ENCODE measurements at places on chromosomes 7 and 10. TPM values are rescaled to one million over a fixed set of nuclear protein-coding genes. Genes with fewer than 3 reads are reported as not detected.

DNA sequence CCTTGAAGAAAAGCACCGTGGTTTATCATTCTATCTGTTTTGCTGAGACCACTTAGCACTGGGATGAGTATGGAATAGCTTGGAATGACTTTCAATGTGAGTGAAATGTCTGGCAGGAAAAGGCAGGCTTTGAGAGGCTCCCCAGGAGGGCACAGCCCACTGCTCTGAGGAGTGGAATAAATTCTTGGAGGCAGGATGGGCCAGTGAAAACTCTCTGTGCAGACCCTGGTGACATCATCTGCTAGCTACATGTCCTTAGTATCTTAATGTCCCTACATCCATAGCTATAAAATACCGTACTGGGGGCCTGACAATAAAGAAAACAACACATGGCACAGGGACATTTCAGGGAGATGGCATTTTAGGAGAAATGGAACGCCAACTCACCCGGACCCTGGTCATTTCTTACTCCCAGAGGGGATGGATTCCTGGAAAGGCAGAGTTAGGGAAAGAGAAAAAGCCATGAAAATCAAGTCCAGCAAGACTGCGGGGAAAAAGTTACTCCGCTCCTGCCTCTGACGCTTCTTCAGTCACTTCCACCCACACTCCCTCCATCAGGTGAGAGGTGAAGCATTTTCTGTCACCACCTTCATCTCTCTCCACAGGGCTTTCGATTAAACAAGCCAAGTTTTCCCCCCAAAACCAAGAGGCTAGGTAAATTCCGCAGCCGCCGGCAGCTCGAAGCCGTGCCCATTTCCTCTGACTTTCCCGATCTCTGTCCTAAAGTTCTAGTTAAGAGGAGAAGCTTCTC lies 991 bp downstream of the ZNF239 start:
- peak overlapping the region; percentile 42 for H3K4me3 ChIP-seq
- H3K4me1 ChIP-seq = peaks cover 9% of the 10 kb centered on the region
- H3K27me3 ChIP-seq = no peaks in the 10 kb centered on the region
- no peak for DNase-seq
- H3K36me3 ChIP-seq = no peaks in the 10 kb centered on the region

DNA sequence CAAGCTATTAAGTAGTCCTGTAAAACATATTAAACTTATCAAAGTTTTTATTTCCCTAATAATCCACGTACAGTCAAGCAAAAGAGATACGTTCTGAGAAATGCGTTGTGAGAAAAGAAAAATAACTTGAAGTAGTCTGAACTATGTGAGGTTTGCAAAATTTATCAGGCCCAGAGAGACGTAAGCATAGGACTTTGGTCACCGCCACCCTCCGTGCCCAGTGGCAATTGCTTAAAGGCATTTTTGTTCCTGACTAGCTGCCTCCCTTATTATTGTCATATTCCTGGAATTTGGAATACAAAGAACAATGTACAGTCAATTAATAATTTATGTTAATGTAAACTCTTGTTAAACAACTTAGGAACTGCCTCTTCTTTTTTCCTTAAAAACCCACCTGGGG lies 22.8 kb downstream of the HIBADH start:
- H3K27ac ChIP-seq = no peak overlapping the region
- peaks cover 5% of the 10 kb centered on the region for H3K4me1 ChIP-seq
- H3K27me3 ChIP-seq = no peaks in the 10 kb centered on the region
- no peak for DNase-seq
- no peaks in the 10 kb centered on the region for H3K36me3 ChIP-seq

DNA sequence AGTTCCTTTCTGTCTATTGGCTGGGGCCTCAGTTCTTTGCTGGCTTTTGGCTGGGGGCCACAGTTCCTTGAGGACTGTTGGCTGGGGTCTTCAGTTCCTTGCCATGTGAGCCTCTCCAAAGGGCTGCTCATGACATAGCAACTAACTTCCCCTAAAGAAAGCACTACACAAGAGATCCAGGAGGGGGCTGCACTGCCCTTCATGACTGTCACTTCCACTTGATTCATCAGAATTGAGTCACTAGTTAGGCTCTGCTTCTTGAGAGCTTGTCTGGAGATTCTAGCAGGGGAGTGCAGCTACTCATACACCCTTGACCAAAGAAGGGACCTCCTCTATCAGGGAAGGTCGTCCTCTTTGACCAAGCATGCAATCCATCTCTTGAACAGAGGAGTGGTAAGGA lies 38.0 kb upstream of the MKX start:
- peaks cover 3% of the 10 kb centered on the region for H3K27me3 ChIP-seq
- peak; percentile 17 for DNase-seq
- no peak overlapping the region for H3K4me3 ChIP-seq
- H3K27ac ChIP-seq = no peak overlapping the region
- no peaks in the 10 kb centered on the region for H3K4me1 ChIP-seq

TWIST1 gene
- 0.47 TPM for polyA plus RNA-seq

DNA sequence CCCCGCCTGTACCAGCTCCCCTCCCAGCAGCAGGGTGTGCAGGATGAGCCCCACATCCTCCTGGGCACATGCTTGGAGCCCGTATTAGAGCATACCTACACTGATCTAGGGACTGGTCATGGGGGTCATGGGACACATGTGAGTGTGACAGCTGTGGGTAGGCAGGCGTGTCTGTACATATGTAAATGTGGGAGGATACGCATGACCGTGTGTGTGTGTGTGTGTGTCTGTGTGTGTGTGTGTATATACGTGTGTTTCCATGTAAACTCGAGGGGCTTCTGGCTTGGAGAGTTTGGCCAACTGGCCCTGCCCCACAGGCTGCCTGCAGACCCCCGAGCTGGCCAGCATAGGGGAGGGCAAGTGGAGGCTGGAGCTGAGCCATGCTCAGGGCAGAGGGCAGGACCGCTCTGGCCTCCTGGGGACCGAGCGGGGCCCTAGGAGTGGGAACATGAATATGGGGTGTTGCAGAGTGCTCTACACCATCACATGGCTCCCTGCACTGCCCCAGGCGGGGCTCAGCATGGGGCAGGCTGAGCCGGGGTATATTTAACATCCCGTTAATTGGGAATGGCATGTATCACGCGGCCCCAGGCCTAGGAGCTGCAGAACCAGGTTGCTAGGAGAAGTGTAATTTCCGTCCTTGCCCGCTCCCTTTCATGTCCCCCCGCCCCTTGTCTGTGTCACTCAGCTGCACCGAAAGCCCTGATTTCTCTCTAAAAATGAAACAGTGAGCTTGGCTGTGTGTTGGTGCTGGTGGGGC lies 152.7 kb upstream of the PCBD1 start:
- DNase-seq = no peak
- H3K27me3 ChIP-seq = no peaks in the 10 kb centered on the region
- peaks cover 9% of the 10 kb centered on the region for H3K4me1 ChIP-seq
- no peak overlapping the region for H3K4me3 ChIP-seq
- H3K36me3 ChIP-seq = no peaks in the 10 kb centered on the region

ZNF804B gene
- polyA plus RNA-seq = 0.14 TPM

DNA sequence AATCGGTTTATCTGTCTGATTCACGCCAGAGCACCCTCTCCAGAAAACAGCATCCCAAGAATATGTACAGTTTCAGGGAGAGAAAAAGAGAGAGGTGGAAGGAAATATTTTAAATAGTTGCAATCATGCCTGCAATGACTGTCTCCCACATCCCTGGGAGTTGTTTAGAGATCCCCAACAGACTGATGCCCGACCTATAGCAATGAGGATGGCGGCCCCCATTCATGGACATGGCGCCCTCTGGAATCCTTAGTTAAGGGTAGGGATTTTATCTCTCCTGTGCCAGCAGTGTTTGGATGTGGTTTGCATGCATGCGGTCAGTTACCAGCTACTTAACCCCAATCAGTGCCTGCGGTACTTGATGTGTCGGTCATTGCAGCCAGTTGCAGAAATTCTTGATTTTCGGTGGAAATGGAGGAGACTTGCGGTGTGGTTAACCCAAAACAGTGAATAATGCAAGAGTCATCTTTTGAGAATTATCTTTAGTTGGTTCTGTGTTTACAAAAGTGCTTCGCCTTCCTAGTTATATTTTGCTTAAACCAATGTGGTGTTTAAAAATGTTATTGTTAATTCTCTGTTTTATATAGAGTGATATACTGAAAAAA lies 186.0 kb upstream of the TCF7L2 start:
- no peaks in the 10 kb centered on the region for H3K4me1 ChIP-seq
- H3K27me3 ChIP-seq = no peaks in the 10 kb centered on the region
- DNase-seq = no peak
- no peaks in the 10 kb centered on the region for H3K36me3 ChIP-seq

- no peaks in the 10 kb centered on the region for H3K27me3 ChIP-seq
- no peak overlapping the region for H3K4me3 ChIP-seq
- no peak for DNase-seq
- no peak overlapping the region for H3K27ac ChIP-seq
- no peaks in the 10 kb centered on the region for H3K4me1 ChIP-seq
These were observed 352.5 kb upstream of the MGMT start for GRCh38 chr10:129114588-129114987.

DNA sequence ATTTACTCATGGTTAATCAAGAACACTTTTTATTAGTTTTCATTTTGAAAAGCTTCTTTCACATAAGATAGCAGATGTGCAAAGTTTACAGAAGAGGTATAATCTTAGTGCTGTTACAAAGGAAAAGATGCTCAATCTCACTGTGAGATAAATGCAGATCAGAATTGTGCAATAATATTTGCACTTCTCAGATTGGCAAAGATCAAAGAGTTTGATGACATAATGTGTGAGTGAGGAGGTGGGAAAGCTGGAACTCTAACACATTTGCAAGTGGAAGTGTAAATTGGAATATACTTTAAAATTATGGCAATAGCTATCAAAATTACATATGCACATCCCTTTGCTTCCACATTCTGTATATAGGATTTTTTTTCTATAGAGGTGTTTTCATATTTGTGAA lies 21.5 kb upstream of the STN1 start:
- no peaks in the 10 kb centered on the region for H3K36me3 ChIP-seq
- H3K4me1 ChIP-seq = no peaks in the 10 kb centered on the region
- no peak for DNase-seq
- H3K4me3 ChIP-seq = no peak overlapping the region
- H3K27ac ChIP-seq = no peak overlapping the region

Data from pancreas (tissue), 10 donors.